ENCODE measurements at places on chromosomes 5 and 9.

DNA sequence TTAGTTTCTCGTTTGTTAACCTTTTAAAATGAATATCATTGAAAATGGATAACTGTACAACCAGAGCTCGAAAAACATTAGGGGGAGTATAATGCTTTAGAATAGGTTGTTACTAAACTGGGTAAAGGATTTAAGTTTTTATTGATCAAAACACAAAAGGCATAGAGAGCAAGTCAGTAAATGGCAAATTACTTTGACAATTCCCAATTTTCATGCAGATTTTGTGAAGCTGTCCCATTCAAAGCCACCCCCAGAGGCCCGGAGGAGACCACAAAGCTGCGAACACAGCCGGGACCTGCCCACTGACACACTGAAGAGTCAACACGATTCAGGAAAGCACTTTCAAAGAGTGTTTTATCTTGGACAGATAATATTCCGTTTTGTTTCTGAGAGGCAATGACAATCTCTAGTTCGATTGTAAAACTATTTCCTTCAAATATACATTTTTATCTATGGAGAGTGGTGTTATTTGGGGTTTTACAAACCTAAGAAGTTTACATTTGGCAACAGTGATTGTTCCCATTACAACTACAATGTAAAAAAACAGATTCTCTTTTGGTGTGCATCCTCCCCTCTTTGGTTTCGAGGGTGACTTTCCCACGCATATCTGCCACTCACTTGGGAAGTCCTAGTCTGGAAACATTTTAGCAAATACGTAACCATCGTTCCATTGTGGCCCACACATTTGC lies 182.6 kb upstream of the TBCA start:
- DNase-seq = no peak

DNA sequence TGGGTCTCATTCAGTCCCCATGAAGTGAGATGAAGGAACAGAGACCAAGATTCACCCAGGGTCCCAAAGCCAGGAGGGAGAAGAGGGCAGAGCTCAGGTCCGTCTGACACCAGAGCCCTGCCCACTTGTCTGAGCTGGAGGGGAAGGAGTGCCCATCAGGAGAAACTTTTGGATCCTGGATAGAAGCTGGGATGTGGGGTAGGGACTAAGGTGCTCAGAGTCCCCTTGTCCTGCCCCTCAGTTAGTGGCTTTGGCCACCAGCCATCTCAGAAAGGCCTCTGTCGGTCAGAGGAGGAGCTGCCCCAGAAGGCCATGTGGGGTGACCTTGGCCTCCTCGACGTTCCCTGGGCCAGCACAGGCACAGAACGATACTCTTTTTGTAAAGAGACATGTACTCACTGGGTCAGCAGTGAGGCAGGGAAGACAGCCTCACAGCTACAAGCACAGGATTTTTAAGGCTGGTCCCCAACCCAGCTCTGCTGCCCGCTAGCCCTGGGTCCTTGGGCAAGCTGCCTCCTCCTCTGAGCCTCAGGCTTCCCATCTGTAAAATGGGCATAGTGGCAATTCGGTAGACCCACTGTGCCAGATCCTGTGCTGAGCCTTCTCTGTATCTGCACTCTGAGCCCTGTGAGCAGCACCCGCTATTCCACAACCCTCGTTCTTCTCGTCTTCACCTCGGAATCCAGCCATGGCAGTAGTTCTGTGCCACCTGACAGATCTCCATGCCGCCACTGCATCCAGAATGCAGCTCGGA lies 49.4 kb downstream of the C9orf50 start:
- DNase-seq = no peak

- no peak for DNase-seq
Measured at GRCh38 chr5:54344653-54345052, 34.3 kb upstream of the ARL15 start.

GRCh38 chr5:145752947-145753346 lies 82.2 kb downstream of the PRELID2 start:
- no peak for DNase-seq

GRCh38 chr9:131747352-131747751 lies 7.5 kb upstream of the RAPGEF1 start:
- DNase-seq = no peak

All from cortex of kidney (tissue), 1 donor.